Mesenchymal stem cell (in vitro differentiated cells and primary cell): ENCODE measurements at places on chromosomes 13 and 19.

GRCh38 chr13:80787604-80788003 lies 446.7 kb upstream of the SPRY2 start:
- no peaks in the 10 kb centered on the region for H3K36me3 ChIP-seq
- H3K4me1 ChIP-seq: no peaks in the 10 kb centered on the region
- no peak overlapping the region for H3K27ac ChIP-seq
- no peaks in the 10 kb centered on the region for H3K27me3 ChIP-seq
- H3K4me3 ChIP-seq: no peak overlapping the region
- no peak for DNase-seq

DNA sequence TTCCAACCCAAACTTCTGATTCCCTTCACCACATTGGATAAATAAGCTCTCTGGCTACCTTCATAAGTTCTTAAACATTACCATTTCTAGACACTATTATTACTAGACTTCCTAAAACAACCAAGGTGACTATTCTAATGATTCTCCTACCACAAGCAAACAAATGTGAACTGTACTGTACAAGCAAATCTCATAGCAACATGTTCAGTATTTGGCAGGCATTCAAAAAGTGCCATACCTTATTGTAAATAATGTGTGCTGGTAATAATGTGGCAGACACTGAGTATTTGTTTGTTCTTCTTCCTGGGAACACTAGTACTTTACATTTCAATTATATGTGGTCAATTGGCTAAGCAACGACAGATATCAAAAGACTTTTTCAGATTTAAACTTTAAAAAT lies 986.0 kb upstream of the SPRY2 start:
- no peaks in the 10 kb centered on the region for H3K27me3 ChIP-seq
- H3K4me1 ChIP-seq: peaks cover 2% of the 10 kb centered on the region
- no peak for DNase-seq
- H3K4me3 ChIP-seq: no peak overlapping the region

- H3K27ac ChIP-seq: no peak overlapping the region
- peak; percentile 70 for DNase-seq
- no peak overlapping the region for H3K4me3 ChIP-seq
- H3K36me3 ChIP-seq: peaks cover 39% of the 10 kb centered on the region
- peaks cover 27% of the 10 kb centered on the region for H3K4me1 ChIP-seq
- peaks cover 38% of the 10 kb centered on the region for H3K27me3 ChIP-seq
These were observed 8.6 kb downstream of the ISOC2 start for GRCh38 chr19:55452749-55453346.

DNA sequence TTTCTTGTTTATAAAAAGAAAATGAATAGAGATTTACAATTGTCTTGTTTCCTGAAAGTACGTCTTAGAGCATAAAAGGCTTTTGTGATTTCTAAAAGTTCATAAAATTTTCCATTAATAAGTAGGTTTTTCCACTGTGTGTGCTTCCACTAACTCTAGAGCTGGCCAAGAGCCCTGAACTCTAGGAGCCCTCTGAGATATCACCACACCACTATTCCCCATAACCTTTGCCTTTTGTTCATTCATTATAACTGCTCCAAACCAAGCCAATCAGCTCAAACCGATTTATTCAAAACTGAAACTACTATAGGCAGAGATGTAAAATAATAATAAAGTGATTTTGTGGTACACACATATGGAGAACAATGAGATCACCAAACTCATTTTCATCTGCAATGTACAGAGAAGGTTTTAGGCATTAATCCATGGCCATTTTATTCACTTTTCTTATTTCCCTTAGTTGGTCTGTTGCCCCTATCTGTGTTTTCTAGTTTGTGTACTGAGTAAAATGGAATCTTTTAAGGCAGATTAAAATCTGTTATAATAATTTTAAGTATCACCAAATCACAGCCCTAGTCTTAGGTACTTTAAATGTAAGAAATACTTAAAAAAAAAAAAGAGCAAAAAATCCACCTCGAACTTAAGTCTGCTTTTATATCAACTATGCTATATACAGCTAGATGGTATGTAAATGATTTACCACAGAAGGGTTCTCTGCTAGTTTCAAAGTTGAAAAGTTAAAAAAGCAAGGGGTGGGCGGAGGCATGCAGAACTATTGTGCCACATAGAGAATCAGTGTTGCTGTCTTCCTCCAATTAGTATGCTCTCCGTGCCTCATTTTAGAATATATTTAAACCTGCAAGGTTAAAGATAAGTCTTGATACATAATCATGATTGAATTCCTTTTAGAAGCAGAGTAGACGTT lies 311.3 kb downstream of the KLF12 start:
- H3K27ac ChIP-seq: no peak overlapping the region
- H3K27me3 ChIP-seq: no peaks in the 10 kb centered on the region
- H3K36me3 ChIP-seq: no peaks in the 10 kb centered on the region
- no peaks in the 10 kb centered on the region for H3K4me1 ChIP-seq
- no peak for DNase-seq
- no peak overlapping the region for H3K4me3 ChIP-seq

DNA sequence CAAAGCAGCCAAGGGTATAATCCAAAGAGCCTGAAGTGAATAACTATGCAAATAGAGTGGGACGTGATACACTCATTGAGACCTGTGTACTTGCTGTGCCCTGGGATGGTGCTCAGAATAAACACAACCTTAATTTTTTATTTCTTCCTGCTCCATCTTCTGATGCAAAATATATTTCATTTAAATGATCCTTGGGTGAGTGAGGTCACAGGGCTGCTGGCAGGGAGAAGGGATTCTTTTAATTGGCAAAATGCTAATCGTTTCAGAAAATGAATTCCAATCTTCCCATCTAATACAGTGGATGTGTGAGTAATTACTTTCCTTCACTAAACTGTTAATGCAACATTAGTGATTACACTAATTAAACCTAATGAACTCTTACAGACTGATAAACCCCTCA lies 63.5 kb downstream of the SIAH3 start:
- H3K4me1 ChIP-seq: peaks cover 2% of the 10 kb centered on the region
- no peak overlapping the region for H3K27ac ChIP-seq
- H3K4me3 ChIP-seq: no peak overlapping the region
- H3K36me3 ChIP-seq: no peaks in the 10 kb centered on the region
- peaks cover 65% of the 10 kb centered on the region for H3K27me3 ChIP-seq
- DNase-seq: no peak

- H3K27me3 ChIP-seq: no peaks in the 10 kb centered on the region
- H3K4me3 ChIP-seq: no peak overlapping the region
- peaks cover 2% of the 10 kb centered on the region for H3K4me1 ChIP-seq
- H3K27ac ChIP-seq: no peak overlapping the region
These were observed 55.7 kb downstream of the FAM216B start for GRCh38 chr13:42836930-42837690.

DNA sequence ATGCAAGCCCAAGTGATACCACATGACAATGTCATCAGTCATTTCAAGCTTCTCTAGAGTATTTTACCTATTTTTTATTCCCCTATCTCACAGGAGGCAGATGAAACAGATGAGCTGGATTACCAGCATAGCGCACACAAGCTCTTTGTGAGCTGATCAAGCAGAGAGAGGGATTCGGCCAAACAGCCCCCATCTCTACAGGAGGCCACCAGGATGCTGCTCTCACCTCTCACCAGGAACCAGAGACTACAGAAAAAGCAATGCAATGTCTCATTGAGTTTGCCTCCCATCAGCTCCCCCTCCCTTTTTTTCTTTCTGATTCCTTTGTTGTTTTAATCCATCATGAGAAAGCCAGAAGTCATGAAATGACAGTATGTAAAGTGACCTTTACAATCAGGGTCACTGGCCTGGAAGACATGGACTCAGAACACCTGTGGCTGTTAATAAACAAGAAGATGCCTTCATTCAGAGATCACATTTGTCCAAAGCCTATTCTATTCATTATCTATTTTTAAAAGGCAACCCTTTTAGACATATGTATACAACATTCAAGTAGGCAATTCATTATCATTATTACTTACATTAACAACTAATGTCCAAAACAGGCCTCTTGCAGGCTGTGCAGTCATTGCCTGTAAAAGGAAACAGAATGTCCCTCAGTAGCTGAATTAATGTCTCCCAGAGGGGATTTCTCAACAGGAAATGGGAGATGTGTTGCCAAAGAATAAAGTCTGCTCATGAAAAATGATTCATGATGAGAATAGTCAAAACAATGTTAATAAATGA lies 656.6 kb downstream of the TBC1D4 start:
- no peaks in the 10 kb centered on the region for H3K27me3 ChIP-seq
- no peaks in the 10 kb centered on the region for H3K4me1 ChIP-seq
- H3K4me3 ChIP-seq: peak overlapping the region; percentile 5
- no peaks in the 10 kb centered on the region for H3K36me3 ChIP-seq

GRCh38 chr13:75384879-75385707 lies 96.9 kb downstream of the TBC1D4 start:
- no peak overlapping the region for H3K4me3 ChIP-seq
- no peak for DNase-seq
- no peaks in the 10 kb centered on the region for H3K36me3 ChIP-seq
- no peak overlapping the region for H3K27ac ChIP-seq

GRCh38 chr19:13613447-13613846 lies 107.2 kb upstream of the CACNA1A start:
- no peak overlapping the region for H3K27ac ChIP-seq
- H3K4me3 ChIP-seq: no peak overlapping the region
- H3K4me1 ChIP-seq: no peaks in the 10 kb centered on the region
- H3K36me3 ChIP-seq: no peaks in the 10 kb centered on the region
- no peak for DNase-seq

DNA sequence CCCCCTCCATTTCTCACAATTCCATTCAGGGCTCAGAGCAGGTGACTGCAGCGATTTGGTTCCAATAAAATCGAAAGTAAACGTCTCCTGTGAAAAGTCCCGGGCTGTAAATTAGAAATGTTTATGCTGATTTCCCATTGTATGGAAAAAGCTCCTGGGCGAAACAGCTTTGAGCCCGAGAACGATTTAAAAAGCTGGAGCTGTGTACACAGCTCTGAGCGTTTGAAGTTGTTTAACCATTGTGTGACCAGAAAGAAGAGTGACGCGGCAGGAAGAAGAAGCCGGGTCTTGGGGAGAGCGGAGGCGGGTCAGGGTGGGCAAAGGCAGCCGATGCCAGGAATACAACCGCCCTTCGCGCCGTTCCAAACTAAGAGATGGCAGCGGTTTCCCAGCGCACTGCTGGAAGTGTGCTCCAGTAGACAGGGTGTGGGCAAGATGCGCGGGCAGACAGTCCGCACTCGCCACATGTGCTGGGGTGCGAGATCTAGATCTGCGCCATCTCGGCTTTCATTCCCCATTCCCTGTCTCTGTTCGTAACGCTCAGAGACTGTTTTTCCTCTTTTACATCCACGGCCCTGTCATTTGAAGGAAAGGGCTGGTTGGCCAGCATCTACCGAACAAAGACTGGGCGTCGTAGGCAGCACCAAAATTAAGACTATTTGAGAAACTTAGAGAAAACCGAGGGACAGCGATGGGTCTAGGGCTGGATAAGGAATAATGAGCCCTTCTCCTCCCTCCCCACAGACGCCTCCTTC lies 960 bp upstream of the GSX1 start:
- H3K4me1 ChIP-seq: peaks cover 12% of the 10 kb centered on the region
- peaks cover 91% of the 10 kb centered on the region for H3K27me3 ChIP-seq
- peaks cover 7% of the 10 kb centered on the region for H3K36me3 ChIP-seq
- H3K27ac ChIP-seq: no peak overlapping the region
- DNase-seq: no peak
- H3K4me3 ChIP-seq: peak overlapping the region; percentile 59

DNA sequence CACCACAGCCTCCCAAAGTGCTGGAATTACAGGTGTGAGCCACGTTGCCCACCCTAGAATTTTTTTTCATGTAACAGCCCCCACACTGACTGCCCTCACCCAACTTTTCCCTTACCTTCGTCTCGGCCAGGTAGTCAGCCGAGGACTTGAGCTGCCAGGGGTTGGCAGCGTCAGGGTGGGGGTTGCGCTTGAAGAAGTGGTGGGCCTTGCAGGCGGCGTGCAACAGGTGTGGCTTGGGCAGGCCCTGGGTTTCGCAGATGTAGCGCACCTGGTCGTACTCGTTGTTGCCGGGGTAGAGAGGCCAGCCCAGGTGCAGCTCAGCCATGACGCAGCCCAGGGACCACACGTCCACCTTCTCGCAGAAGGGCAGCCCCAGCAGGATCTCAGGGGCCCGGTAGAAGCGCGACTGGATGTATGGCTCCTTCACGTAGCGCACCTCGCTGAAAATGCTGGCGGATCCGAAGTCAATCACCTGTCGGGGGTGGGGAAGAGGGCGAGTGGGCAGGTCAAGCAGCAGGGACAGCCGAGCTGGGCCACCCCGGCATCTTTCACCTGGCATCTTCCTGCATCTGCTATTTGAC lies 6.2 kb downstream of the HIPK4 start:
- no peak overlapping the region for H3K27ac ChIP-seq
- no peak overlapping the region for H3K4me3 ChIP-seq
- DNase-seq: no peak
